ENCODE measurements at places on chromosomes 2 and 18.

- no peak for DNase-seq
These were observed 253.9 kb upstream of the VWC2L start for GRCh38 chr2:214156971-214157370.

DNA sequence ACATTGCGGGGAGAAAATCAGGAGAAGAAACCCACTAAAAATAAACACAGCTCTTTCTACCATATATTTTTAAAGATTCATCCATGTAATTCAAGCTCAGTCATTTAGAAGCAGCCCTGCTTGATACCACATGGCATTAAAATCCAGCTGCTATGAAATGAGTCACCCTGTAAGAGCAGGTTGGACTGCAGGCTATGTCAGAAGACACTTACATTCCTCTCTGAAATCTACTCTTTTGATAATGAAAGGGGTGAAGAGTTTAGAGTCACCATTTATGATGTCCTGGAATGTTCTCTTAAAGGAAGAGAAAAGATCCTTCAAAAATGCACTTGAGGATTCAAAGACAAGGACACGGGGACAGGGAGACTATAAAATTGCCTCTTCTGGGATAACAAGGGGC is 100.6 kb upstream of the APCDD1 start:
- DNase-seq, result no peak

- no peak for DNase-seq
These were observed 205.8 kb upstream of the CYRIA start for GRCh38 chr2:16871411-16871810.

GRCh38 chr2:100302585-100302892 is 19.8 kb downstream of the LONRF2 start:
- DNase-seq, result no peak

DNA sequence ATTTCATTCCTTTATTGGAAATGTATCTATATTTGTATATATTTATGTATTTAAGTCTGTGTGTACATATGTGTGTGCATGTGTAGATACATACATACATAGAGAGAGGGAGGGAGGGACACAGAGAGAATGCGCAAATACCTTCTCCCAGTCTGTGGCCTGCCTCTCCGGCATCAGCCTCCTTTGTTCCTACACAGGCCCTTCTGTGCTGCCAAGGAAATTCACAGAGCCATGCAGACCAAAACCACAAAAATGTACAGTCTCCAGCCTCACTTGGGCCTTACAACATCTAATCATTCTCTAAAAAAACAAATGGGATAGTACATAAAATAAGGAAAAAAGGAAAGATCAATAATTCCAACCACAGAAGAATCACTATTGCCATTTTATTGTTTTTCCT is 8.8 kb upstream of the CRACDL start:
- DNase-seq, result no peak

DNA sequence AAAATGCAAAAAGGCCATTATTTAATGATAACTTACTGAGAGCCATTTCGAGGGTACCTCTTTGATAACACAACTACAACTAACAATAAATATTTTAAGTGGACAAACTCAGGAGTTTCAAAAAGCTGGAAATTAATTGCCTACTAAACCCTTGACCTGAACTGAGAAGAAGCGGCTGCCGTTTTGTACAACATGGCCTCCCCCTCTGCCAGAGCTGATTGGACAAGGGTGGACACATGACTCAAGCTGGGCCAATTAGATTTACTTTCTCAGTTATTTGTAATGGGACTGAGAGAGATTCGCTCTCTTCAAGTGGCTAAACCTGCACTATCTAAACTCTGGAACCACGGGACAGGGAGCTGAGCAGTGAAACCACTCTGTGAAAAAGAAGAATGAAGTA is 135.9 kb upstream of the SERPINE2 start:
- no peak for DNase-seq

GRCh38 chr2:65501074-65501473 is 68.7 kb upstream of the SPRED2 start:
- DNase-seq, result no peak

GRCh38 chr18:28995319-28995718 is 818.4 kb upstream of the CDH2 start:
- no peak for DNase-seq

GRCh38 chr18:21452276-21452780 is 148.2 kb downstream of the ESCO1 start:
- no peak for DNase-seq

- no peak for DNase-seq
These were observed 621.9 kb downstream of the XIRP2 start for GRCh38 chr2:167510071-167510759.

DNA sequence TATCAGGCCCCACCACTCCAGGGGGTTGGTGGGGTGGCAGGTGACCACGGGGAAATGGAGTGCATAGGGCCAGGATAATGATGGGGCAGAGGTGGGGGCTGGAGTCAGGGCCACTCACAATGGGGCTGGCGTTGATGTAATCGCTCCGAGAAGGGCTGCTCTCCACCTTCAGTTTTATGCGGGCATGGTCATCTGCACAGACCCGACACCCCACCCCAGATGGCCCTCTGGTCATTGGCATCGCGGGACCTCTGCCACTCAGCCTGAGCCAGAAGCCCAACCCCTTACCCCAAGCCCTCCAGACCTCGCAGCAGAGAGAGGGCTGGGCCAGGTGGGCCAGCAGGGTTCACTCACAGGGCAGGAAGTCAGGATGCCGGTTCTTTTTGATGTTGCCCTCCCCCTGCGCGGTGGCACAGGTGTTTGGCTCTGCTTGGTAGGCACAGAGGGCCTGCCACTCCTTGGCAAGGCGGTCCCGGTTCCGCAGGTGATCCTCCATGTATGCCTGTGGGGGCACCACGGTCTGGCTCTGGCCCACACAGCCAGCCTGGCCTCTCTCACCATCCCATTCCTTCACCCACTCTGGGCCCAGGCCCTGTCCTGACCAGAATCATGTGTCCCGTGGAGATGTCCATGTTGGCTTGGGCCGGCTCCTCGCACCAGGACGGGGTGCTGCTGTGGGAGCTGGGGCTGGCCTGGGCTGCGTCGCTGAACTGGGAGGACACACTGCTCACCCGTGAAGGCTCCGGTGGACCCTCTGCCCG is 12.4 kb downstream of the PTPRN start:
- DNase-seq, result no peak

GRCh38 chr2:120354935-120355779 is 9.2 kb downstream of the INHBB start:
- no peak for DNase-seq

- DNase-seq, result no peak
These were observed 218.0 kb downstream of the DYSF start for GRCh38 chr2:71671203-71671854.

- DNase-seq, result no peak
These were observed 19.9 kb upstream of the CXXC1 start for GRCh38 chr18:50307400-50307737.

DNA sequence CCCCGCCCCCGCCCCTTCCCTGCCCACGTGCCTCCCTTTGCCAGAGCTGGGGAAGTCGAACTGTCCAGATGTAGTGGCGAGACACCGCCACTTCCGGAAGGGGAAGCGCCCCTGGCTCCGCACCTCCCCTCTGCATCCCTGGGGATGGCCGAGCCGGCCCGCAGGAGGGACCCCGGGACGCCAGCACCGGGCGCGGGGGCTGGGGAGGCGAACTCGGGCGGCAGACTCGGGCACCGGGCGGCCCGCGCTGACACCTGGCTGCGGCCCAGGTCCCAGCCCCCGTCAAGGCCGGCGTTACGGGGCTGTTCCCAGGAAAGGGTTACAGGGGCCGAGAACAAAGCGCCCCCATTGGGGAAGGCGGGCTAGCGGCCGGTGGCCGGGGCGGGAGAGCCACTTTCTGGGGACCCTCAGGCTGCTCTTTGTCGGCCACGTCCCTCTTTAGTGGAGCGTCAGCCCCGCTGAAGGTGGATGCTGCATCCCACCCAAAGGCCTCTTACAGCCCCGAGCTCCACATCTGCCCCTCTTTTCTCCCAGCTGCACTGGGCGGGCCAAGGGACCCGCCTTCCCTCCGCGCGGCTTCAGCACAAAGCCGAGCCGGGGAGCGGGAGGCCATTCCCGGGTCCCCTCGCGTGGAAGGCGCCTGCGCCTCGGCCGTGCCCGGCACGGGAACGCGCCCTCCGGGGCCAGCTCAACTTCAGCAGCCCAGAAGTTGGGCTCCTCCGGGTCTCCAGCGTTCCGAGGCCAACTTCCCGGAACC is 1.3 kb downstream of the SDC1 start:
- DNase-seq, result peak; percentile 49

DNA sequence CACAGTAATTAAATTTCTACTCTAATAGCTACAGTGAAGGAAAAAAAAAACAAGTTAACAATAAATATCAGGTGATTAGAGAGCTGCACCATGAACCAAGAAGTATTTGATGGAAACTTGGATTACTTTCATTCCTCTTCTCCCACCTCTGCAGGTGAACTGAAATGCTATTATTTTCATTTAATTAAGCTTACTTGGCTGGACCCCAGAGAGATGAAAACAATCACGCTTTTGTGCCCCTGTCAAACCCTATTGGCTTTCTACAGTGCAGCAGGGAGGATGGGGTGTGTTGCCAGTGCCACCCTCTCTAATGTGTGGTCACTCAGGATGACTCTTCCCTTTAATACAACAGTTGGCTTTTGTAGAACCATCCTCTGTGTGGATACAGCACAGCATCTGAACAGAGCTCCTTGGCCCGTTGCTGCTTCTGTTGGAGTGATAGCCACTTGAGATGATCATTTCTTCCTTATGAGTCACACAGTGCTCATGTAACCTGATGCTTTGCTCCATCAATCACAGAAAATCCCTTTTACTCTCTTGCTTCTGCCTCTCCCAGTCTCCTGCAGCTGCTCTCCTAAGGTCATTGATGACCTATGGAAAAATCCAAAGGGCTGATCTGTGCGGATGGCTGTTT is 5.5 kb upstream of the ARL4C start:
- no peak for DNase-seq

- no peak for DNase-seq
These were observed 285.9 kb downstream of the CTNNA2 start for GRCh38 chr2:79798776-79799175.

DNA sequence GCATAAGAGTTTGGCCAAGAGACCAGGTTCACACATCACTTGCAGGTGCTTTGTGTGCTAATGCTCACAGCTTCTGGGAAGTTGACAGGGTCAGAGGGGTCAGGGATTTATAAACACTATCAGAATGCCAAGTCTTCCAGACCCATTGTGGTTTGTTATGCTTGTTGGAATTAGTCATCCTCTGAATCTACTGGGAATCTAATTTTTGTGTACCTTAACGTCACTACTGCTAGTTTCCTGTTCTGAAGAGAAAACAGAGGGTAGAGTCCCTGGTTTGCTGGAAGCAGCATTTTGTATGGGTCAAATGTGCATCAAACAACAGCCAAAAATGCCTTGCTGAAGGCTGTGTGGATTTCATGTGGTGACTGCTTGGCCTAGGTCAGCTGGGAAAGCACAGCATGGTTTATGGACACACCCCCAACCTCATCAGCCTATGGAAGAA is 33.3 kb downstream of the ANTXR1 start:
- DNase-seq, result no peak

DNA sequence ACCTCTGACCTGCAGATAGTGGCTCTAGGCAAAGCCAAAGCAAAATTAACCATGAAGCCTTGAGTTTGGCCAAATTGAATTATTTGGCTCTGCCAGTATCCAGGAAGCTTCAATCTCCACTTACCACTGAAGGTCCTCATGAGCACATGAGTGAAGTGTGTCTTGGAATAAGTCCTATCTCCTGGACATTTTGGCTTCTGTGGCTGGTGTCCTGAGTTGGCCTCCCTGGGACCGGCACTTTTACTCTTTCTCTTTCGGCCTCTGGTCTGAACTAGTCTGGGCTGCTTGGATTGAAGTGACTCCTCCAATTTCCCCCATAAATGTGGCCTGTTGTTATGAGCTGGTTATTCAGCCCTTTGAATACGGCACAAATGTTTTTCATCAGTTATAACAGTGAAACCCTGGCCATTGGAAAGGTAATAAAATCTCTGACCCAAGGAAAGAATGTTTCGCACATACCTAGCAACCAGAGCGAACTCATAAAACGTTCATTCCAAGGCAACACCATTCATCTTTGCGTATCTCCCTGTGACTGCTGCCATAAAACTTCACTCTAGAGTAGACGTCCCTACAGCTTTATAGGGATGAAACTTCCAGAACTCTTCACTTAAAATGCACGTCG is 216.4 kb downstream of the LPIN1 start:
- DNase-seq, result no peak

DNA sequence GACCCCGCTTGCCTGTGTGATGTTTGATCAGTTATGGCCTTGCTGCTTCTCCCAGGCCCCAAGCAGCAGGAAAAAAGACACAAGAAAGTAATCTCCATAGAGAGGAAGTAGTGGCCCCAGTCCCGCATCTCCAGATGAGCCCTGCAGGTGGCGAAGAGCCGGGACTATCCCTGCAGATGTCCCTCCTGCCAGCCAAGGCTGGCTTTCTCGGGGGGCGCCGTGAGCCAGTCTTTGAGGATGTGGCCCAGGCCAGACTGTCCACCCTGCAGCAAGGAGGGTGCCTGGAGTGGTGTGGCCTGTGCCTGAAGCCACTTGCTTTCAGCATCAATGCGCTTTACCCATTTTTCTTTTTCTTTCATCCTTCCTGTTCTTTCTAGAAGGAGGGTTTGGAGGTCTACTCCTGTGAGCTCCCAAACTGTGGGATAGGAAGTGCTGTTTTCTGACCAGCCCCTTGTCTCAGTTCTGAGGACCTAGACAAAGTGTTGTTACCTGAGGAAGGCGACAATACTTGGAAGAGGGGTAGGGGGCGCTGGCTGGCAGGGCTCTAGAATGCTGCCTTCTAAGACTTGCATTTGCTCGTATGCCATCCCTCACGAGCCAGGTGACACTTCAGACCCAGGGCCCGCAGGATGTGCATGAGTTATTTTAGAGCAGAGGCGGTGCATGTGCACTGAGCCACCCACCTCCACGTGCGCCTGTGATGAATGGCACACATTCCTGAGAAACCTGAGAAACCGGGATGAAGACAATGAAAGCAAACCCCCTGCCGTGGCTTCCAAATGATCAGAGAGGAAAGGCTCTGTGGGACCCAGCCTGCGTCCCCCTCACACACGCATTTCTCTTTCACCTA is 255.8 kb downstream of the FBXO15 start:
- DNase-seq, result peak; percentile 7

GRCh38 chr18:22311301-22311700 is 106.4 kb downstream of the CTAGE1 start:
- no peak for DNase-seq

DNA sequence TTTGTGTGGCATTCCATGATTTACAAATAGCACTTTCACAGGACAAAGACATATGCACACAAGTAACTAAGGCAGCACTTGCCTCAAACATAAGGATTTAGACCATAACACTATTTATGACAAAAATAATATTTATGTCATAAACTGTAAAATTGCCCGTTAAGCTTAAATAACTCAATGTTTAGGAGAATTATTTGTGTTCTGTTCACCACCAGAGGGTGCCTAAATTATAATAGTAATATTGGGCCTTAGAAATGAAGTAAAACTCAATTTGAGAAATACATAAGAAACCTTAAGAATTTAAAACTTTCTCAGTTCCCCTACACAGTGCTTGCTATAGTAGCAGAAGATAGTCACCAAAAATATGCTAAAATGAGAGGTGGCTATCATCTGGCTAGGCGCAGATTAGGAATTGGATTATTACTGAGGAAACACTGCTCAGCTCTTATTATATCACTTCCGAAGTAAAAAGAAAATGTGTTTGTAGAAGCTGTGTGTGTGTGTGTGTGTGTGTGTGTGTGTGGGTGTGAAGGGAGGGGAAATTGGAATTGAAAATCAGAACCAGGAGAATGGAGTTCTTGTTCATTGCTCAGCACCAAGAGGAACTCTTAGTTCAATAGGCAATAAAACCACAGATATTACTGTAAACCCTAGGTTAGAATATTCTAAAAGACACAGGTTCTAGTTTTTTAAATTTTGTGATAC is 4.9 kb upstream of the CHN1 start:
- DNase-seq, result no peak

Data from HEK293T (cell line).